ENCODE measurements at places on chromosomes 7 and 10. TPM values are rescaled to one million over a fixed set of nuclear protein-coding genes. Genes with fewer than 3 reads are reported as not detected.

The AOC1 gene
- not detected for total RNA-seq

The MACC1 gene
- total RNA-seq = under 0.01 TPM

The GRID1 gene
- total RNA-seq = 0.34 TPM

The APBB1IP gene
- 0.51 TPM for total RNA-seq

The IDI2 gene
- not detected for total RNA-seq

The NCAPG2 gene
- 7.3 TPM for total RNA-seq

The JCAD gene
- 16.6 TPM for total RNA-seq

The FIGNL1 gene
- total RNA-seq = 4.3 TPM

The CFAP70 gene
- total RNA-seq = 0.23 TPM

The IGFBP1 gene
- total RNA-seq = 0.58 TPM

The HSPA14 gene
- 8.1 TPM for total RNA-seq

The TDRD1 gene
- 0.23 TPM for total RNA-seq

The SMNDC1 gene
- 3.3 TPM for total RNA-seq

The POM121L12 gene
- total RNA-seq = not detected

The AMPH gene
- total RNA-seq = 1.5 TPM

The ALOX5 gene
- not detected for total RNA-seq

The FOXP2 gene
- total RNA-seq = 3.3 TPM

The ACTR3C gene
- total RNA-seq = 0.09 TPM

The EFCAB10 gene
- total RNA-seq = not detected

The OR2A42 gene
- not detected for total RNA-seq

The FRMPD2 gene
- total RNA-seq = not detected

The CFAP46 gene
- 2.6 TPM for total RNA-seq

The DLG5 gene
- 27.7 TPM for total RNA-seq

The C10orf53 gene
- not detected for total RNA-seq

The AVL9 gene
- 12.6 TPM for total RNA-seq

The FGL2 gene
- total RNA-seq = 1.4 TPM

The GATA3 gene
- 0.35 TPM for total RNA-seq

The ANKRD61 gene
- not detected for total RNA-seq

The GCC1 gene
- total RNA-seq = 16.5 TPM

The MYOF gene
- 119 TPM for total RNA-seq

All from pericardium fibroblast (primary cell).